Activated gamma-delta T cell (primary cell): ENCODE measurements at places on chromosomes 3 and 15.

GRCh38 chr3:19901918-19902317 lies 32.1 kb downstream of the EFHB start:
- DNase-seq: no peak

DNA sequence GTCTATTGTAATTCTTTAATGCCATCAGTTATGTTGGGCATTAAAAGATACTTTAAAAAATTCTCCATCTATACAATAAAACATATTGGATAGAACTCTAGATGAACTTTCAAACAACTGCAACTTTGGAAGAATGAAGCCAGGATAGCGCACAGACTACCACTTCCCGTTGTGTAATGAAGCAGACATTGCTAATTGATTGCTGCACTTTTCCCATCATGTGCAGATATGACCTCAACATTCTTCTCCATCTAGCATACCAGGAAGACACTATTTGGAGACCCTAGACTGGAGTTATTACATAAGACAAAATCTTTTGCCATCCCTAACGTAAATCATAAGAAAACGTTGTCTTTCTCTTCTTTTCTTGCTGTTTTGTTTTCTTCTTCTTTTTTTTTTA lies 75.0 kb downstream of the EDEM1 start:
- no peak for DNase-seq

DNA sequence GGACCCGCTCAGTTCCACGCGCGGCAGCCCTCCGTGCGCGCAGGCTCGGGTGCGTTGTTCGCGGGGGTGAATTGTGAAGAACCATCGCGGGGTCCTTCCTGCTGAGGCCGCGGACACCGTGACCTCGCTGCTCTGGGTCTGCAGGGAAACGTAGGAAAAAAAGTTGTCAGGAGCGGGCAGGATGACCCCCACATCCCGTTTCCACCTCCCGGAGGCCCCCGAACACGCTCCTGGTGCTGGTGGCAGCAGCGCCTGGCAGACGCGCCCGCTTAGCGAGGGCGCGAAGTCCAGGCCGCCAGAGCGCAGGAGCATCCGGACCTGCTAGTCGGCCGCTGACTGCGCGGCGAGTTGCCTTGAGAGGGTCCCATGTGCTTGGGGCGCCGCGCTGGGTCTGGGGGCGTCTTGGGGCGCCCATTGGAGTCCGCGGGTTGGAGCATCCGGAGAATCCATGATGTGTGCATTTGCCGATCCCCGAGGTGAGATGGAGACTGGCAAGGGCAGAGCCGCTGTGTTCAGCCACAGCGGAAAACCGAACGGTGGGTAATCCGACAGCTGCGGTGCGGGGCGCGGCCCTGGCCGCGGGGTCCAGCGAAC lies 520 bp downstream of the GREM1 start:
- DNase-seq: no peak

DNA sequence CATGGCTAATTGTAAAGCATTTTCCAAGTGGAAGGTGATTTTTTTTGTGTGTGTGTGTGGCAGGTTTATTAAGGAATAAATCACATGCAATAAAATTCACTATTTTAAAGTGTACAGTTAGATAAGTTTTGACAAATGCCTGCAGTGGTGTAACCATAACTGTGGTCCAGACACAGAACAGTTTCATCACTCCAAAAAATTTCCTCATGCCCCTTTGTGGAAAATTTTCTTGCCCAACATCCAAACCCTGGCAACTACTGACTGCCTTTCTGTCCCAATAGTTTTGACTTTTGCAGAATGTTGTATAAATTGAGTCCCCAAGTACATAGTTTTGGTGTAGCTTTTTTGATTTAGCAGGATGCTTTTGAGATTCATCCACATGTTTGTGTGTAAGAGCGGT lies 135.1 kb upstream of the KLHL25 start:
- no peak for DNase-seq

GRCh38 chr3:78112291-78113010 lies 1072.6 kb downstream of the ROBO2 start:
- DNase-seq: no peak

DNA sequence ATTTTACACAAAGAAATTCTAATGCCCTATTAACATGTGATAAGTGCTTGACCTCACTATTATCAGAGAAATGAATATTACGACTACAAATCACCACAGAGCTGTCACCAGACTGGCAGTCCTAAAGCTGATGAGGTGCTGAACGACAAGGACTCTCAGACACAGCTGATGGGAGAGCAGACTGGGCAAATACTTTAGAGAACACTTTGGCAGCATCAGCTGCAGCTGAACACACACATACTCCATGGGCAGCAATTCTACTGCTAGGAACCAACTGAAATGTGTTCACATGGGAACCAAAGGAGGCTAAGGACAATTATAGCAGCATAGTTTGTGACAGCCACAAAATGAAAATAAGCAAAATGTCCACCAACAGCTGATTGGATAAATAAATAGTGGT lies 45.5 kb downstream of the SUSD5 start:
- no peak for DNase-seq

DNA sequence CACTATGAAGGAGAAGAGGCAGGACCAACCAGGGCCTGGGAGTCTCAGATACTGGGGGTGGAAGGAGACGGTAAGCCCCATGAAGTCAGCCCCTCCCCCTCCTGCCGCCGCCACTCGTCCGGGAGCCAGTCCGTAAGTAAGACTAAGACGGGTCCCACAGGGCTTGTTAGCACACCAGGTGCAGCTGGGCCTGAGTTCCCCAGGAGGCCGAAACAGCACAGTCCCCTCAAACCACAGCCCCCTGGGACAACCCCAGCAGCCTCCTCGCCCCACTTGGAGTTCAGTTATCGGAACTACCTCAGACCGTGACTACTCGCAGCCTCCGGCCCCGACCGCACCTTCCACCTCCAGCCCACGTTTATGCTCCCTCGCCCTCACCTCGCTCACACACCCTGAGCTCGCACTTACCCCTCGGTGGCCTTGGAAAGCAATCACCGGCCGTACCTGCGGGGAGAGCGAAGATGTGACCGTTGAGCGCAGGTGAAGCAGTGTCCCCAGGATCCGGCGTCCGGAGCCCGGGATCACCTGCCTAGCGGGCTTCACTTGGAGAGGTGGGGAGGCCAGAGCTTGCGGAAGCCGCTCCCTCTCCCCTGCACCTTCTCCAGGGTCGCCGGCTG lies 557 bp downstream of the ELL3 start:
- DNase-seq: peak; percentile 21

DNA sequence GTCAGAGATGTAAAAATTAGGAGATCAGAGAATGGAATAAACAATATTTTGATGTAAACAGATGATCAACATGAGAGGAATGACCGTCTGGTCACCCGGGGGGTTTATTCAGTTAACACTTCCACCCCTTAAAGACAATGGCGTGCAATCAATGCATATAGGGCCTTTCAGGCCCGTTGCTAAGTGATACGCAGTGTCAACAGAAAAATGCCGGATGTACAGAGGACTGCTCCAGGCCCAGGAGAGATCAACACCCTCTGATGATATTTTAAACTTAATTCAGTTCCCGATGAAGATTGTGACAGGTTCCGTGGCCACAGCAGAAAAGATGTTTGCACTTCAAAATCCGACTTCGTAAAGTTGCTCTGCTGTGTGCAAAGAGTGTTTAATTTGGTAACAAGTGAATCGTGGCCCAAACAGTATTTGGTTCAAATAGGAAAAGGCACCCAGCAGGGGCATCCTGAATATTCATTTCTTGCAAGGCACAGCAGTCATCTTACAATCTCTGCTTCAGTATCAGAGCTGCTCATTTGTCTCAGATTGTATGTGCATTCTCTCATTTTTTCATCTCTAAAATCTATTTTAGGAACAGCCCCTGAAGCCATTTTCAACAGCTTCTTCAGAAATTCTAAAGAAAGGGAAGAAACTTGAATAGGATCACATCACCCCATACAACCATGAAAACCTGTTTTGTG lies 72.6 kb downstream of the FOXB1 start:
- DNase-seq: no peak

GRCh38 chr3:32347343-32348125 lies 44.1 kb upstream of the CMTM7 start:
- no peak for DNase-seq

DNA sequence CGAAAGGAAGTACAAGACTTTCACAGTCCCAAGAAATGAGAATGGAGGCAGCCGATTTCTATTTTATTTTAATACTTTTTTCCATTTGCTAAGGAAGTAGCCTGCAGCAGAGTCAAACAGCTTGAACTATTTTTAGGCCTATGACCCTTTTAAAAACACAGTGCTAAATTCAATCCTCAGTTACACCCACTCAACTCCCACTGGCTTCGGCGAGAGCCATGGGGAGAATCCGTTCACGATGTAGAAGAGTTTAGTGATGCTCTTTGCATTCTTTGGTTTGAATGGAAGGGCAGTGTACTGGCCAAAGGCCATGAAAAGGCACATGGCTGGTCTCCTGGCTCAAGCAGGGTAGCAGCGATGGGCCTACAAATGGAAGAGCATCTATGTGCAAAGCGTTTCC lies 343.5 kb downstream of the FOXP1 start:
- no peak for DNase-seq

DNA sequence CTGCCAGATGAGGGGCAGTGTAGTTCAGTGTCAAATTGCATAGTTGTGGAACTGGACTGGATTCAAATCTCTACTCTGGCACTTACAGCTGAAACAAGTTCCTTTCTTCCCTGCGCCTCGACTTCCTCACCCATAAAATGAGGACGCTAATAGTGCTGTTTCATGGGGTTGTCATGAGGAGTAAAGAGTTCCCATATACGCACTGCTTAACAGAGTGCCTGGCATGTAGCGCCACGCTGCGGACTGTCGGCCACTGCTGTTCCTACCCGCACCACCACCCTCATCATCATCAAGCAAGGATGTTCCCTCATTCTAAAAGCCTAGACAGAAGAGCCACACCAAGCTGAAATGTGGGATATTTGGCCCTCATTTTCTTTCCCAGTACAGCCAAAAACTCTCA lies 91.9 kb downstream of the CHDH start:
- no peak for DNase-seq
